Right renal cortex interstitium (tissue), 3 donors: ENCODE measurements at places on chromosomes 6 and 20. TPM values are rescaled to one million over a fixed set of nuclear protein-coding genes. Genes with fewer than 3 reads are reported as not detected.

GRCh38 chr6:169854813-169855212 is 103.4 kb downstream of the ERMARD start:
- DNase-seq = no peak

- no peak for DNase-seq
These were observed 4.2 kb downstream of the SYNDIG1 start for GRCh38 chr20:24473435-24474223.

GRCh38 chr6:16654701-16655100 is 106.6 kb downstream of the ATXN1 start:
- DNase-seq = no peak

The TXLNB gene
- 1.8 TPM for polyA plus RNA-seq

GRCh38 chr20:4613718-4614620 is 107.7 kb upstream of the PRND start:
- no peak for DNase-seq

DNA sequence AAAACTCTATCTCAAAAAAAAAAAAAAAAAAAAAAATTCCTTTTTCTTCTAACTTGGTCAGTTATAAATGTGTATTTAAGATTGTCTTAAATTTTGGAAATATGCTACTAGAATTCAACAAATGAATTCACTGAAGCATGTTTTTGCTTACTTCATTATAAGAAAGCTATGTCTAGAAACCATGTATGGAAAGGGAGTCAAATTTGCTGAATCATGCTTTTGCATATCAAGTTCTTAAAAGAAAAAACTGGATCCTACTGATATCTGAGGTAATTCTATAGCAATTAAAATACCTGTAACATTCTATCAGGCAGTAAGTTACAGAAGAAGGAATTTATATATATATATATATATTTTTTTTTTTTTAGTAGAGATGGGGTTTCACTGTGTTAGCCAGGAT is 27.7 kb downstream of the AKIRIN2 start:
- DNase-seq = no peak

GRCh38 chr20:4320291-4320690 is 304.9 kb upstream of the RNF24 start:
- DNase-seq = no peak

The CDH26 gene
- polyA plus RNA-seq = 0.44 TPM

GRCh38 chr20:5977223-5977622 is 26.8 kb downstream of the MCM8 start:
- no peak for DNase-seq

GRCh38 chr20:4156411-4156810 is 141.1 kb upstream of the RNF24 start:
- no peak for DNase-seq
